Activated CD4-positive, alpha-beta memory T cell treated with anti-CD3 and anti-CD28 coated beads, Interleukin-2, amount 10 ng/mL, durations not matched to agents 7 days and 5 days (primary cell): ENCODE measurements at places on chromosomes 7 and 10.

- H3K27me3 ChIP-seq, result no peaks in the 10 kb centered on the region
- no peak overlapping the region for H3K4me3 ChIP-seq
- peak overlapping the region; percentile 42 for H3K27ac ChIP-seq
- H3K36me3 ChIP-seq, result no peaks in the 10 kb centered on the region
- DNase-seq, result peak; percentile 46
- peaks cover 66% of the 10 kb centered on the region for H3K4me1 ChIP-seq
Measured at GRCh38 chr10:103476046-103476768, 2.8 kb downstream of the CALHM3 start.

DNA sequence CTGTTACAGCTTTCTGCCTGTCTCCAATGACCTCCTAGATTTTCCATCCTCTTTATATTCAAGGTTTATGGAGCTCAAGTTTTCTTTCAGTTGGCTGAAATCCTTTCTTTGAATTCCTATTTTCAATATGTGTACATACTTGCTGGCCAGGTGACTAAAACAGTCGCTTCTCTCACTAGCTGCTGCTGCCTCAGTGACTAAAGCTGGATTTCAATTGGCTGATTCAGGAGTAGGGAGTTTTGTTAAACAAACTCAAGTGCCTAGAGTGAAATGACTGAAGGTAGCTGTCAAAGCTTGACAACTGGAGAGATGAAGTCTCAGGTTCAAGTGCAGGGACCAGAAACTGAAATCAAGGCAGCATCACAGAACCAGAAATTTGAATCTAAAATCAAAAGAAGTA is 6.7 kb upstream of the POLR1F start:
- peaks cover 8% of the 10 kb centered on the region for H3K27me3 ChIP-seq
- H3K4me3 ChIP-seq, result no peak overlapping the region
- no peaks in the 10 kb centered on the region for H3K36me3 ChIP-seq
- H3K4me1 ChIP-seq, result no peaks in the 10 kb centered on the region
- DNase-seq, result no peak

DNA sequence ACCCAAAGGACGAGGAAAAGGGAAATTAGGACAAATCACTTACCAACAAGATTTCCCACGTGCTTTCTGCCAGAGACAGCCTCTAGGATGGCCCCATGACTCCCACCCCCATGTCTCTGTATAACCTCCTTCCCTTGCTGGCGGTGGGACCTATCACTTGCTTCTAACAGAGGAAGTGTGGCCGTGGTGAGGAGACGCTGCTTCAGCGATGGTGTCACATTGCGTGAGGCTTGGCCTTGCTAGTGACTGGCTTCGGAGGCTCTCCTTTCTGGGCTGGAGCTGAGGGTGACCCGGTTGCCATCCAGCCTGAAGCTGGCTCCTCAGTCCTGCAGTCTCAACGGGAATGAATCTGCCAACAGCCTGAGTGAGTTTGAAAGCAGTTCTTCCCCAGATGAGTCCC is 123.7 kb downstream of the ANLN start:
- H3K27ac ChIP-seq, result no peak overlapping the region
- H3K27me3 ChIP-seq, result no peaks in the 10 kb centered on the region
- H3K4me3 ChIP-seq, result no peak overlapping the region
- H3K36me3 ChIP-seq, result no peaks in the 10 kb centered on the region
- H3K4me1 ChIP-seq, result peaks cover 18% of the 10 kb centered on the region

- DNase-seq, result no peak
- no peak overlapping the region for H3K27ac ChIP-seq
- H3K4me1 ChIP-seq, result no peaks in the 10 kb centered on the region
- H3K27me3 ChIP-seq, result no peaks in the 10 kb centered on the region
- no peaks in the 10 kb centered on the region for H3K36me3 ChIP-seq
- H3K4me3 ChIP-seq, result no peak overlapping the region
Measured at GRCh38 chr10:36051500-36051991, 409.4 kb upstream of the FZD8 start.

DNA sequence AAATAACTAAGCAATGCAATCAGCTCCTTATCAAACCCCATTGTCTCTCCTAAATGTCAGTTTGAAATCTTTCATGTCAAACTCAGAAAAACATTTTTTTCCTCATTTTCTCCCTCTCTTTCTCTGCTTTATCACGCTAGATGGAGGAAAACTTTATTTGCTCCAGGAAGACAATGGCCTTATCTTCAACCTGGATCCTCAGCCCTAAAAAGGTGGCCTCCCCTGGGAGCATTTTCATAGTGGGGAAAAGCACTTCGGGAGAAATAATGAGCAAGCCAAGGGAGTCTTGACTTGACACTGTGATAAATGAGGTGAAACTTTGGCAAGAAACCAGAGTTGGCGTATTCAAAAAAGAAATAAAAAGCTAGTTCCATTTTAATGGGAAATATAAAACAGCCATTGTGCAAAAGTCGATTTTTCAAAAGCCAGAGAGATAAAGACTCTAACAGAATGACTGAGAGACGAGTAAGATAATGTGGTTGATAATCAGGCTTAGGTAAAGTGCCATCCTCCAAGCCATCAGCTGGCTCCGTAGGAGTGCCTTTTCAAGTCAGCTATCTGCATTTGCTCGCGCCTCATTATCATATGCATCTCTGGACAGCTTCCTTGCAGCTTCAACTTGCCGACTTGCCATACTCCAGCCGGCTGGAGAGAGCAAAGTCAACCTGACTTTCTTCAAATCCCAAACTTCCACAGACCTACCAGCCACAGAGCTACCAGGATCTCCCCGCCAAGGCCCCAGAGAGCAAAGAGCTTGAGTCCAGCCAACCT is 19.9 kb downstream of the HABP2 start:
- no peak for DNase-seq
- H3K4me1 ChIP-seq, result no peaks in the 10 kb centered on the region
